Stimulated activated CD4-positive, alpha-beta T cell treated with anti-CD3 and anti-CD28 coated beads, Interleukin-1b, Interleukin-23, amount 100 ng/mL, for 1 hour (primary cell): ENCODE measurements at places on chromosomes 1 and 21.

- DNase-seq = no peak
Measured at GRCh38 chr21:31830701-31831100, 42.1 kb upstream of the HUNK start.

GRCh38 chr1:84156210-84156621 lies 12.1 kb downstream of the PRKACB start:
- DNase-seq = no peak

DNA sequence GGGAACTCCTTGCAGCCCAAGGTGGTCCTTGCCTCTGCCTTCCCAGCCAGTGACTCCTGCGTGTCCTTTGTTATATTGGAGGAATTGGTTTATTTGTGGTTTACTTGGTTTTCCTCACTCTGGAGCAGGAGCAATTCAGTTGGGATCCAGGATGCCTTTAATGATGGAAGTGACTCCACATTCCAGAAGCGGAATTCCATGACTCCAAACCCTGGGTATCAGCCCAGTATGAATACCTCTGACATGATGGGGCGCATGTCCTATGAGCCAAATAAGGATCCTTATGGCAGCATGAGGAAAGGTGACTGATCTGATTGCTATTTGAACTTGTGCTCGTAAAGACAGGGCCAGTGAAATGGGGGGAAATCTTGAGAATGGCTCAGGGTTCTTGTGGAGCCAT lies 15.1 kb upstream of the PIGV start:
- no peak for DNase-seq

DNA sequence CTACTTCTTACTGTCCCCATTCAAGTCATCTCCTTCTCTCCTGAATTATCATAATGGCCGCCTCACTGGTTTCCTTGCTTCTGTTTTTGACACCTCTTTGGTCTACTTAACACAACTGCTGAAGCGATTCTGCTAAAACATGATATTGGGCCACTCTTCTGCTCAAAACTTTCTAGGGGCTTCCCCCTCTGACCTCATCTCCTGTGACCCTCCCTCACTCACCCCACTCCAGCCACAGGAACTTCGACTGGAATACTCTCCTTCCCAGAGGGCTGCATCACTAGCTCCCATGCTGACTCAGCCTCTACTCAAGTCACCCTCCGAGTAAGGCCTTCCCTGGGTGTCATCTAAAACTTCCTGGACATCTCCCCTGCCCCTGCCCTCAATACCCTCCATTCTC lies 35.7 kb downstream of the NRIP1 start:
- DNase-seq = no peak

DNA sequence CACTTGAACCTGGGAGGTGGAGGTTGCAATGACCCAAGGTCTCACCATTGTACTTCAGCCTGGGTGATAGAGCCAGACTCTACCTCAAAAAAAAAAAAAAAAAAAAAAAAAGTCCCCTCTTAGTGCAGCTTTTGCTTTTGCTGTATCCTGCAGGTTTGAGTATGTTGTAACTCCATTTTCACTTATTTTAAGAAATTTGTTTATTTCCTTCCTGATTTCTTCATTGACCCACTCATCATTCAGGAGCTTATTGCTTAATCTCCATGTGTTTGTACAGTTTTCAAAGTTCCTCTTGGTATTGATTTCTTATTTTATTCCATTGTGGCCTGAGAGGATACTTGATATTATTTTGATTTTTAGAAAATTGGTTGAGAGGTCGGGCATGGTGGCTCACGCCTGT lies 50.9 kb upstream of the AK4 start:
- DNase-seq = no peak

GRCh38 chr1:210487021-210487420 lies 158.3 kb downstream of the HHAT start:
- no peak for DNase-seq

GRCh38 chr1:37519613-37520012 lies 5.0 kb upstream of the MEAF6 start:
- no peak for DNase-seq

DNA sequence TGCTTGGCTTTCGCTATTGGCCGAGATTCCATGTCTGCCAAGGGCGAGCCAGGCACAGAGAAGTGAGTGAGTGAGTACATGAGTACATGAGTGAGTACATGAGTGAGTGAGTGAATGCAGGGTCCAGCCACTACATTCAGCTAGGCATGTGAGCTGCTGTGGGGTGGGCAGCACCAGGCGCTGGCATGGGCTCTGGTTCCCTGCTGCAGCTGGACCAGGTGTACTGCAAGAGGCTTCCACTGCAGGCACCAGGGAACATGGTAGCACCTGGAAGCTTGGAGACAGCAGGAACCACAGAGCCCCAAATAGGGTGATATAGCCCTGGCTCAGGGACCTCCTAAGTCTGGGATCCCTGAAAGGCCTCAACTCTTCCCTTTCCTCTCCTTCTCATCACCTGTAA lies 330.2 kb downstream of the USP25 start:
- no peak for DNase-seq

DNA sequence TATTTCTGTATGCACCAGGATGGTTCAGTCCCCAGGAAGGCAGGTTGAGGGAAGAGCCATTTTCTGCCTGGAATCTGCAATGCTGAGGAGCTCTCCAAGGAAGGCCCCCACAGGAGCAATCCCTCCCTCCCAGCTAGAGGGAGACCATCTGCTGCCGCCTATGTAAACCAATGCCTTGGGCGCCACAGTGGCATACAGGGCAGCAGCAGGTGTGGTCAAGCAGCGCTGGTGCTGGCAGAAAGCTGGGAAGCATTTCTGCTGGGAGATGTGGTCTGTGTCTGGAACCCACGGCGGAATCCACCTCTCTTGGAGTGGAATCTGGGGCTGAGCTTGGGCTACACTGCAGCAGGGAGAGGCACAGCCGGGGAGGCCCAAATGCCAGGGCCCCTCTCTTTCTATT lies 283.3 kb downstream of the RRAGC start:
- DNase-seq = no peak

DNA sequence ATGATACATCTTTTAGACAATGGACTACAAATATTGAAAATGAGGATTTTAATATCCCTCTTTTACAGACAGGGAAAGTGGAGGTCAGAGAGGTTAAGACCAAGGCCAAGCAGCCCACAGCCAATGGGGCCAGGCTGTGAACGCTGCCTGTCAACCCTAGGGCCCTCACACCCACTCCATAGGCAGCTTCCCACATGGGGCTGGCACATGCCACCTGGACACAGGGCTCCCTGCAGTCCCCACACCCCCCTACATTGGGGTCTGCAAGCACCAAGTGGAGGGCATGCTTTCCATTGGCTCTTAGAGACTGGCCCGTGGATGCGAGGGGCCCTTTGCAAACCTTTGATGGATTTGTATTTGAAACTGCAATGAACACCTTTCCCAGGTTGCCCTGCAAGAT lies 348.5 kb upstream of the VAMP3 start:
- no peak for DNase-seq

- DNase-seq = peak; percentile 21
Measured at GRCh38 chr1:192516776-192517297, 58.7 kb upstream of the RGS1 start.

GRCh38 chr1:219794085-219794743 lies 134.1 kb downstream of the SLC30A10 start:
- DNase-seq = no peak

GRCh38 chr1:207071426-207071825 lies 17.2 kb upstream of the C4BPB start:
- no peak for DNase-seq

DNA sequence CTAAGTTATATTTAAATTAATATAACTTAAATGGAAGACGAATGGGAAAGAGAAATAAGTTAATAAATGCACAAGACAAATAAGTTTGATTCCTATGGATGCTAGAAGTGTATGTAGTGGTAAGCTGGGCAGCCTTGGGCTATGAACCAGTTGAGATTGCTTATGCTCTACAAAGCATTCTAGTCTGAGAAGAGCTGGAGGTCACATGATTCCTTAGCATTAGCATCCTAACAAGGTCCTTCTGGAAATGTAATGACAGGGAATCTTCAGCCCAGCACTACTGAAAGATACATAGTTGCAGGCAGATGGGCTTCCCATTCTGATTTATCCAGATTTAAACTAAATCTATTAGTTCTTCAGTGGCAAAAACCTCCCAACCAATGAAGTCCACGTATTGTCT lies 102.3 kb upstream of the ESRRG start:
- no peak for DNase-seq

DNA sequence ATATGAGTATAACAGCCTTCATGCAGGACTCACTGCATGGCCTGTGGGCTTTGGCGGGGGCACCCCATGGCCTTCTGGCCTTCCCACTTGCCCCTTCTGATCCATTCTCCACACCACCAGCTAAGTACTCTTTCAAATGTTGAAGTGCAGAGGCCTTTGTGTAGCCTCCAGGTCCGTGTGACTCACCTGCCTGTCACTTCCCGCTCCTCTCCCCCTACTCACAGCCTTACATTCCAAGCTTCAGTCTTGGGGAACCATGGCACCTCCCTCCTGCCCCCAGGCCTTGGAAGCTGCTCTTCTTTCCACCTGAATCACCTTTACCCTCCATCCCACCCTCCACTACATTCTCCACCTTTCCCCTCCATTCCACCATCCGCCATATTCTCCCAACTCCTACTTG lies 69.6 kb downstream of the PGM1 start:
- no peak for DNase-seq

DNA sequence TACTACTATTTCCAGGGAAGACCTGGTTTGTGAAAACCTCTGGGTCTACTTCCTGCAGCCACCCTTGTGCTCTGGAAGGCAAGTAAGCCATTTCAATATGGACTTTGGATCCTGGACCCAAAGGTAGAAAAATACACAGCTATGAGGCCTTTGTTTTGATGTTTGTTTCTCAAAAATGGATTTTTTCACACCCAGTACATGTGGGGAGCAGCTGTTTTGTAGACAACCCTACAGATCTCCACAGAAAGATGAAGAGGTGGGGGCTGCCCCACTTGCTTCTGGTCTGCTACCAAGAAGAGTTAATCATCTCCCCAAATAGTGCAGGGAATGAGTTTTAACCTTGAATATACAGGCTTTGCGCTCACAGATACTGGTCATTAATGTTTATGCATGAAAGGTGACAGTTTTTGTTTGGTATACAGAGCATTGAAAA lies 29.2 kb downstream of the ZNF281 start:
- no peak for DNase-seq

DNA sequence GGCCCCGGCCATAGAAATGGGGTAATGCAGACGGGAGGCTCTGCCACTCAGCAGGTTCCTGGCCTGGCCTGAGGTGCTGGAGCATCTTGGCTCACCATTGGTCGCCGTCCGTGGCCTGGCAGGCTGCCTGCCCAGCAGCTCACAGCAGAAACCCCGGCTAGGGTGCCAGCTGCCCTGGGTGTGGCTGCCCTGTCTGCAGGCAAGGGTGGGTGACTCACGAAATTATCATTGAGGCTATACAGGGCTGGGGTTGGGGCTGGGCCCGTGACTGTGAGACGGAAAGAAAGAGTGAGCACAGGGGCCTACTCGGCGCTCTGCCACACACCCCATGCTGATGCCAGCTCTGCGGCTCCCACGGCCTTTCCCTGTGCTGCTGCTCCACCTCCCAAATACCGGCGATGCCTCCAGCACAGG lies 8.0 kb upstream of the PKP1 start:
- no peak for DNase-seq

DNA sequence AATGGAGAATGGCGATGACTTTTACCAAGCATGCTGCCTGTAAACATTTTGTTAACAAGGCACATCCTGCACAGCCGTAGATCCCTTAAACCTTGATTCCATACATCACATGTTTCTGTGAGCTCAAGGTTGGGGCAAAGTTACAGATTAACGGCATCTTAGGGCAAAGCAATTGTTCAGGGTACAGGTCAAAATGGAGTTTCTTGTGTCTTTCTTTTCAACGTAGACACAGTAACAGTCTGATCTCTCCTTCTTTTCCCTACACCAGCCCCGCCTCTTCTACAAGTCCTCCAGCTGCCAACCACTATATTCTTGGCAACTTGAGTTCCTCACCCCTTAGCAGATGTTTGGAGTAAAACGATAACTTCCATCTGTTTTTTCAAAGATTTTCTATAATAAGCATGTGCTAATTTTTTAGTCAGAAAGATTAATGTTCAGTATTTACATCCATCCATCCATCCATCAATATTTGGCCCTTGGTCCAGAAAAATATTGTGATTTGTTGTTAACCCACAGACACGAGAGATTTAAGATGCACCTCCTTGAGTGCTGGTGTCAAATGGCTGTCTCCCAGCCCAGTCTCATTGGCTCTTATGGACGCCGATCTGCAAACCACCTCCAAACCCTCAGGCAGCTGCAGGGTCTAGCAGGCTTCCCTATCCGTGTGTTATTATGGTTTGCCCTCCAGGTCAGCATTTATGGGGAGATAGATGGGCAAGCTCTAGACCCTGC lies 3.8 kb downstream of the DNALI1 start:
- no peak for DNase-seq

DNA sequence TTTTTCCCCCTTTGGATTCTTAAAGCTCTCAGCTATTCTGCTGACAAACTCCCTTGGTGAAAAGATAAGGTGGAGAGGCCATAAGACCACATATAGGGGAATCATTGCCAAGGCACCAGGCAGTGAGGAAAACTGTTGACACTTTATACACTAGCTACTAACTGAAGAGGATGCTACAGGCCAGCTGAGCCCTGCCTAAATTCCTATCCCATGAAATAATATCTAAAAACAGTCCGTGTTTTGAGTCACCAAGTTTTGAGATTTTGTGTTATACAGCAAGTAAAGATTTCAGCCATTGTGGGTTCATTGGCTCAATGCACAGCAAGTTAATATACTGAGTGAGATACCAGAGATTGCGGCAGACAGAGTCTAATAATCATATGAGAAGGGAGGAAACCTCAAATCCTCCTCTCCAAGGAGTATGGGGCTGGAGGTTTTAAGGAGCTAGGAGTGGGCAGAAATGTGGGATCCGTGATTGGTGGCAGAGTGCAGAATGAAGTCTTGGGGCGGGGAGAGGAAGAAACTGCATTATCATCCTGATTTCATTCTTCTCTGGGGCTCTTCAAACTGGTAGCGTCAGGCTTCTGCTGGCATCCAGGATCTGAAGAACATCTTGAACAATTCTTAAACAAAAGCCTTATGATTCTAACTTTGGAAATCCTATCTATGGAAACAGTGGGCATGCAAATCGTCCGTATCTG lies 9.2 kb downstream of the CLDN8 start:
- no peak for DNase-seq

DNA sequence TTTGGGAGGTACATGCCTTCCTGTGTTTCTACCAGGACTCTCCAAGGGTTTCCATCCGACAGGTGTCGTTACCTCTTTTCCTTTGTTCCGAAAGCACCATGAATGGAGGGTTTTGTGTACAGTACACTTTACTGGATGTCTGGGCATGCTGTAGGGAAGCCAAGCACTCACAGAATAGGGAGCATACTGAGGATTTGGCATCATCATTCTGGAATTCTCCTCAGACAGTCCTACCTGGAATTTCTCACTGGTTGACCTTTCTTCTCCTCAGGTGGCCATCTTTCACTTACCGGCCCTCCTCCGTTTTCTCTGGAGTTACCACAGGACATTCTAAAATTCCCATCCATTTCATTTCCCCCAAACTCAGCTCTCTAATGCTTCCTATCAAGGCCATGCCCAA lies 5.9 kb upstream of the MPL start:
- no peak for DNase-seq

GRCh38 chr1:153953859-153954365 lies 4.5 kb downstream of the CRTC2 start:
- DNase-seq = no peak
